ENCODE measurements at places on chromosomes 6 and 20. TPM values are rescaled to one million over a fixed set of nuclear protein-coding genes. Genes with fewer than 3 reads are reported as not detected.

DNA sequence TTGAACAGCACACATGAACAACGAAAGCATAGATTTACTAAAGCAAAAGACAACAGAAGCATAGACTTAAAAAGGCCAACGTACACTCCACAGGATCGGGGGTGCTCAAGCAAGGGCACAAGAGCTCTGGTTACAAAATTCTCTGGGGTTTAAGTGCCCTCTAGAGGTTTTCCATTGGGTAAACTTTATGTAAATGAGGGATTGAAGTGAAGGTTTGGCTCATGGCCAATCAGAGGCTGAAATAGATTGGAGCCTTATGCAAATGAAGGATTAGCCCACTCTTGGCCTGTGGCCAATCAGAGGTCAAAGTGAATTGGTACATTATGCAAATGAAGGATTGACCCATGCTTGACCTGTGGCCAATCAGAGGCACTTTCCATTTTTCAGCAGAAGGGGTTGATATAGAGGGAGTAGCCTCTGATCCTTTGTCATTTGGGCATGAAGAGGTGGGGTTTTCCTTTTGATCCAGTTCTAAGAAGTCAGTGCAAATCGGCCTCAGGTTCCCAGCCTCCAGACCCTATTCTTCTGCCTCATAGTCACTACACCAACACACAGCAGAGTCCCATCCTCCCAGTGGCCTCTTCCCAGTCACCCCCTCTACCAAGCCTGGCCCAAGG, 244.9 kb downstream of the THBS2 start:
- H3K27me3 ChIP-seq, result no peaks in the 10 kb centered on the region
- H3K27ac ChIP-seq, result no peak overlapping the region
- peaks cover 3% of the 10 kb centered on the region for H3K4me1 ChIP-seq
- no peak overlapping the region for H3K4me3 ChIP-seq
- DNase-seq, result no peak
- peaks cover 24% of the 10 kb centered on the region for H3K36me3 ChIP-seq

Gene WFDC12
- not detected for total RNA-seq

Gene BMP5
- total RNA-seq, result not detected

GRCh38 chr6:4610256-4610655, 165.9 kb upstream of the CDYL start:
- DNase-seq, result no peak
- H3K4me3 ChIP-seq, result no peak overlapping the region
- no peak overlapping the region for H3K27ac ChIP-seq
- H3K36me3 ChIP-seq, result no peaks in the 10 kb centered on the region
- no peaks in the 10 kb centered on the region for H3K27me3 ChIP-seq
- no peaks in the 10 kb centered on the region for H3K4me1 ChIP-seq

DNA sequence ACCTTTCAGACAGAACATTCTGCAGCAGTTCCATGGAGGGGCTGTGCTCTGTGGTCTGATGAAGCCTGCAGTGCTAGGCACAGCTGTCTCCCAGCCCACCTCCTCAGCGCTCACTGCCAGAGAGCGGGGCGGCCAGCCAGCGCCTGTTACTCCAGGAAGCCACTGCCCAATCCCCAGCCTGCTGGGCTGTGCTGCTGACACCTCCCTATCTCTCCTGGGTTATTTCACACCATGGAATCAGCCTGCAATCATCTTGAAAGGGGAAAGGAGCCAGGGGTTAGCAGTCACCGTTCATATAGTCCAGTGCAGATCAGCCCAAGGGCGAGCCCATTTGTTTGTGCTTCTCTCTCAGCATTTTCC, 46.3 kb upstream of the NHSL1 start:
- H3K27me3 ChIP-seq, result no peaks in the 10 kb centered on the region
- peak; percentile 86 for DNase-seq

Gene EFCAB8
- not detected for total RNA-seq

DNA sequence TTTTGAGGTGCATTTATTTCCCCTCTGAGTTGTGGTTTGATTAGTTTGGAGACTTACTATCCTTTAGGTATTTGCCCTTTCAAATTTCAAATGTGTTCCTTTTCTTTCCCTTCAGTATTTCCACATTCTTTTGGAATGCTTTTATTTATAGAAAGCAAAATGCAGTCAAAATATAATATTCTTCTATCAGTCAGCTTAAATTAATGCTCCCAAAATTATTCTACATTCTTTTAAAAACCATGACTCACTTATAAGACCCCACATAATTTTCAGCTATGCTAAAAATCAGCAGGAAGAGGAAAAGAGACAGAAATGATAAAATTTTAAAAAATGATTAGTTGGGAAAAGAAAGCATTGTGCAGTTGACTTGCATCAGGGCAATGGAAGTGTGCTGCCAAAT, 180.0 kb upstream of the SMLR1 start:
- peaks cover 14% of the 10 kb centered on the region for H3K36me3 ChIP-seq
- H3K4me3 ChIP-seq, result no peak overlapping the region
- no peak for DNase-seq
- no peak overlapping the region for H3K27ac ChIP-seq
- H3K27me3 ChIP-seq, result no peaks in the 10 kb centered on the region

GRCh38 chr20:38452880-38453624, 17.9 kb upstream of the SNHG17 start:
- H3K4me3 ChIP-seq, result no peak overlapping the region
- H3K4me1 ChIP-seq, result no peaks in the 10 kb centered on the region
- H3K27ac ChIP-seq, result no peak overlapping the region
- no peak for DNase-seq
- no peaks in the 10 kb centered on the region for H3K27me3 ChIP-seq

Gene HLA-G
- 2.7 TPM for total RNA-seq

- no peaks in the 10 kb centered on the region for H3K27me3 ChIP-seq
- H3K4me3 ChIP-seq, result no peak overlapping the region
- no peak for DNase-seq
- H3K4me1 ChIP-seq, result peaks cover 10% of the 10 kb centered on the region
- H3K27ac ChIP-seq, result no peak overlapping the region
- no peaks in the 10 kb centered on the region for H3K36me3 ChIP-seq
These were observed 47.5 kb upstream of the NHSL1 start for GRCh38 chr6:138546733-138547185.

Gene COL11A2
- 2.0 TPM for total RNA-seq

- H3K27ac ChIP-seq, result no peak overlapping the region
- DNase-seq, result no peak
- no peak overlapping the region for H3K4me3 ChIP-seq
- H3K4me1 ChIP-seq, result no peaks in the 10 kb centered on the region
These were observed 208.7 kb downstream of the GMDS start for GRCh38 chr6:2036710-2037023.

DNA sequence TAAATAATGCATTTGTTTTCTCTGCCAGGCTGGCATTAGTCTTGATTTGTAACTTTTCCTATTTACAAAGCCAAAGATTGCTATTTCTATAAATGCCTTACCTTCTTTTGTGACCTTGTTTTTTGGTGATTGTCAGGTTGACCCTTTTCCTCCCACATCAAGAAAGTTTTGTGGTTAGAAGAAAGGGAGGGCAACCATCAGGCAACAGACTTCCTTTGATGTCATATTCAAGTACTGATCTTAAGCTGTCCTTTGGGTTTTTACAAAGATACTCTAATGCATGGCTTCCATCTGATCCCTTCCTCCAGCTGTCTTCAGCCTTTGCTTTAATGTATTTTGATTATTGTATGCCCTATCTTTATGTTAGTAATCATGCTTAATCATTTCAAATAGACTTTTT, 23.9 kb downstream of the RNF217 start:
- no peak for DNase-seq
- H3K36me3 ChIP-seq, result peaks cover 3% of the 10 kb centered on the region
- H3K4me3 ChIP-seq, result no peak overlapping the region

DNA sequence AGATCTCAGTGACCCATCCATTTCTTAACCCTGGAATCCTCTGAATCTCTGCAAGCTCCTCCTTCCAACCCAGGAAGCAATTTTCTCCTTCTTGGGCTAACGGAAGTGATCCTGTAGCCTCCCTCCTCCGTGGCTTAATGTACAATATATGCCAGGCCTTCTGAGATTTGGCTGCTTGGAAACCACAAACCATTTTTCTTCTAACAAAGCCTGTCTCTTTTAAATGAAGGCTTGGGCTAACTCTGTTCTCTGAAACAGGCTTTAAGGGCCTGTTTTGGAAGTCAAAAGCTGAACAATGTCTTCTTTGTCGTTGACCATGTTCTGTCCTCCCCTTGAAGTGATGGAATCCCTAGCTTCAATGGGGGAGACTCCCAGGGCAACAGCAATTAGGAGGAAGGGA, 14.9 kb downstream of the FYN start:
- H3K4me3 ChIP-seq, result no peak overlapping the region
- no peak for DNase-seq
- H3K27me3 ChIP-seq, result no peaks in the 10 kb centered on the region

DNA sequence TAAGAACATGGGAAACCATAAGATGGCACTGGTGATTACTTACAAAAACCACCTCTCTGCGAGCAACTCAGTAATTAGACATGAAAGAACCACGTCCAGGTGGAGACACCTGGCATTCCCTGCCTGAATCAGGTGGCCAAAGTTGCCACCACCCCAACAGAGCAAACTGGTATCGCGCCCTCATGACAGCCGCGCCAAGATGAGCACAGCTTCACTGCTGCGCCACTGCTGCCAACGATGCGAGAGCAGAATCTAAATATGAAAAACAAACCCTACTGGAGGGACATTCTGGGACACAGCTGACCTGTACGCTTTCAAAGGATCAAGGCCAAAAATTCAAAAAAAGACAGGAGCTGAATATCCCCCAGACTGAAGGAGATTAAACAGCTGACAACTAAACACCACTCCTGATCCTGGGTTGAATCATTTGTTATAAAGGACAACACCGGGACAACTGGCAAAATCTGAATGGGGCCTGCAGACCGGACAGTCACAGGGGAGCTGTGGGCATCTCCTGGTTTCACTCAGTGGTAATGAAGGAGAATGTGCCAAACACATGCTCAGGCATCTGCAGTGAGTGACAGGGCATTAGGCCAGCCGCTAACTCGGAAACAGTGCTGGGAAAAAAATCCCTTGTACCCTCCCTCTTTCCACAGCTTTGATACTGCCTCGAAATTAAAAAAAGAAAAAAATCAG, 17.4 kb downstream of the CST7 start:
- no peaks in the 10 kb centered on the region for H3K27me3 ChIP-seq
- no peaks in the 10 kb centered on the region for H3K4me1 ChIP-seq
- H3K36me3 ChIP-seq, result peaks cover 58% of the 10 kb centered on the region
- peak; percentile 6 for DNase-seq

- H3K4me3 ChIP-seq, result no peak overlapping the region
- H3K27ac ChIP-seq, result no peak overlapping the region
These were observed 26.4 kb upstream of the EFHC1 start for GRCh38 chr6:52393780-52394179.

DNA sequence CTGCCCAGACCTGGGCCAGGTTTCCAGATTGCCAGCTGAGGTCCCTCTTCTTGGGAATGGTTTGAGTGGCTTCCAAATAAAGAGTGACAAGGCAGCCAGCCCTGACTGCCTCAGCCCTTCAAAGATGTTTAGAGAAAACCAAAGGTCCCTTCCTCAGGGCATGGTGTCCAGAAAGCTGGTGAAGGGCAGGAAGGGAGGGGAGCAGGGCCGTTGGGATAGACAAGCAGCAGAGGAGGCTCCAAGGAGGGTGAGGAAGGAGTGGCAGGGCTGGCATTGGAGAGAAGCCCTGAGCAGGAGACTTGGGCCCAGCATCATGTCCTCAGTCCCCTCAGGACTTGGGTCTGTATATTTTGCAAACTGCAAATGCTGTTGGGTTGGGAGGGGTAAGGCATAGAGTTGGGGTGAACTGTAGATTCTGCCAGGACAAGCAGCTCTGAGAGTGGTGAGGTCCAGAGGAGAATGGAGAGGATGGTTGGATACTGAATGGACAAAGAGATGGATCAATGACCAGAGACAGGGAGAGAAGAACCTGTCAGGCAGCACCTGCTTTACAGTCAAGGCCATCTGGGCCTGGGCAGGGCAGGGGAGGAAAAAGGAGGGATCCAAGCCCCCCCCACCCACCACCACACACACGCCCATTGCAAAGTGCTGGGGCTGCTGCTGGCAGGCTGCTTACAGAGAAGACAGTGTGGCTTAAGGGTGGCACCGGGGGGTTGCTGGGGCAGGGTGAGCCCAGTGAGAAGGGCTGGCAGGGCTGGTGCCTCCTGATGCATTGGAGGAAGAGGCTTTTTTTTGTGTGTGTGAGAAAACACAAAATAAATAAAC, 5.5 kb upstream of the DSN1 start:
- DNase-seq, result no peak
- H3K36me3 ChIP-seq, result peaks cover 15% of the 10 kb centered on the region
- no peaks in the 10 kb centered on the region for H3K4me1 ChIP-seq
- H3K27me3 ChIP-seq, result no peaks in the 10 kb centered on the region
- H3K4me3 ChIP-seq, result no peak overlapping the region

DNA sequence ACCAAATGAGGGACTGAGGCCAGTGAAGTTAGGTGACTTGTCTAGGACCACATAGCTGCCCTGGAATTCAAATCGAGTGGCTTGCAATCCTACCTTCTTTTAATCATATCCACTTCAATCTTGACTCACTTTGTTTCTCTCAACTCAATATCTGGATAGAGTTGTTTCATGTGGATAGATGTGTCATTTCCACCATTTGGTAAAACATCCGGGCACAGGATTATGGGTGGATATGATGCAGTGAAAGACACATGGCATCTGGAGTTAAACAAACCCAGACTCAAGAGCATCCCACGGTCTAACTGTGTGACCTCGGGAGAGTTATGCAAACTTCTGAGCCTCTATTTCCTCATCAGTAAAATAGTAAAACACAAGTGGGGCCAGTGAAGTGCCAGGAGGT, 103.6 kb upstream of the CNKSR3 start:
- no peak overlapping the region for H3K27ac ChIP-seq
- H3K4me3 ChIP-seq, result no peak overlapping the region
- no peaks in the 10 kb centered on the region for H3K27me3 ChIP-seq
- DNase-seq, result no peak

DNA sequence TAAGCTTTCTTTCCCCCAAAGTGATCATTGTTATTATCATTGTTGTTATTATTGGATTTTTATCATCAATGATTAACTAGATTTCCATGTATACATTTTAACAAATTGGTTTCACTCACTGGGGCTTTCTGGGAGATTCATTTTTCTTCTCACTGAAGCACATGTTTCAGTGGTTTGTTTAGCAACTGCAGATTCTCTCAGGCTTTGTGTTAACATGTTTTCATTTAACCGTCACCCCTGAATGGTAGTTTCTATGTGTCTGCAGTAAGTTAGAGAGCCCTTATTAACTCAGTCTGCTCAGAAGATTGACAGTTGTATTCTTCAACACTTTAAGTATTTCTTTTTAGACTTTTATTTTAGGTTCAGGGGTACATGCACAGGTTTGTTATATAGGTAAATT, 12.4 kb downstream of the ZKSCAN4 start:
- no peaks in the 10 kb centered on the region for H3K4me1 ChIP-seq
- DNase-seq, result no peak
- no peaks in the 10 kb centered on the region for H3K27me3 ChIP-seq

Gene EPPIN
- total RNA-seq, result not detected

Gene HTR1E
- not detected for total RNA-seq

GRCh38 chr20:50222309-50223038, 31.8 kb downstream of the CEBPB start:
- H3K4me3 ChIP-seq, result no peak overlapping the region
- H3K27ac ChIP-seq, result no peak overlapping the region
- H3K27me3 ChIP-seq, result no peaks in the 10 kb centered on the region
